ENCODE measurements at places on chromosomes 7 and 10.

GRCh38 chr7:7821517-7821916 lies 103.1 kb upstream of the RPA3 start:
- no peak for DNase-seq

GRCh38 chr10:94363251-94363565 lies 469 bp upstream of the NOC3L start:
- DNase-seq = no peak

GRCh38 chr7:28020302-28020940 lies 160.2 kb downstream of the JAZF1 start:
- DNase-seq = peak; percentile 44

- no peak for DNase-seq
Observed at GRCh38 chr10:43640603-43641002, 8.1 kb downstream of the ZNF32 start.

GRCh38 chr7:88204525-88205110 lies 15.2 kb downstream of the SRI start:
- DNase-seq = no peak

DNA sequence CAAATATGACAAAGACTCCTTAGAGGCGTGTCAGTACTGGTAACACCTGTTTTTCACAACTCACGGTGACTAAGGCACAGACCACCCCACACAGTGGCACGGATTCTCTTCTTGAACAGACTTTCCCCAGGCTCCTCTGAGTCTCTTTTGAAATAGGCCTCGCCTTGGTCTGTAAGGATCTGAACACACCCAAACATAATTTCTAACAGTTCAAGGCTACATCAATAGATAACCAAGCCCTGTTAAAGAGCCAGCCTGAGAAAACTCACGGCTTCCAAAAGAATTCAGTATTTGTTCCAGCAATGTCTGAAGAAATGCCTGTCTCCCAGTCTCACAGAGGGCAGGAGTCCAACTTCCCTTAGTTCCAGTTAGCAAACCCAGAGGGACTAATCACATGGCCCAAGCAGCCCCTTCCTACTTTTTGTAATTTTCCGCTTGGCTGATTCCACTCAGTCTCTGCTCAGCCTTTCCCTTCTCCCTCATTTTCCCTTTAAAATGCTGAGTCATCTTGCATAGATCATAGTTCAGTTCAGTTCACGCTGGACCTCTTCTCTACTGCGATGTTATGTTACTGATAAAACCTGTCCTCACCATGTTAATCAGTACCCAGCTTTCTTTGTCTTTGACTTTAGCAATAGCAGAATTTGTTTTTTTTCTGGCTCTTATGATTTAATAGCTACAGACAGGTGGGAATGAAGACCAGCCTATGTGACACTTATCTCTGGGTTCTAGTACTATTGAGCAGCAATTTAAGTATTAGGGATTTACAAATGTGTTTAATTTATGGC lies 22.6 kb upstream of the AKR1C3 start:
- no peak for DNase-seq

DNA sequence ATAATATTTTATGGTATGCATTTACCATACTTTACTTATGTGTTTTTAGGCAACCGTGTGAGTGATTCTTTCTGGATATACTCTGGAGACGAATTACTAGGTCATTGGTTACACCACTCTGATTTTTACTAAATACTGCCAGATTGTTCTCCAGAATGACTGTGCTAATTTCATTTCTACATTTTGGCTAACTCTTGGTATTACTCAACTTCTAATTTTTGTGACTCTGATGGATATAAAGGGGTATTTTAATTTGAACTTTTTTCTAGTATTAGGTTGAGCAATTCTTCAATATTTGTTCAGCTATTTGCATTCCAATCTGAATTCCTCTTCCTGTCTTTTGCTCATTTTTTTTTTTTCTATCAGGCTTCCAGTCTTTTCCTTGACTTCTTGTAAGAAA lies 223.6 kb downstream of the MDFIC start:
- DNase-seq = no peak

GRCh38 chr10:114516356-114516755 lies 112.1 kb upstream of the AFAP1L2 start:
- no peak for DNase-seq

DNA sequence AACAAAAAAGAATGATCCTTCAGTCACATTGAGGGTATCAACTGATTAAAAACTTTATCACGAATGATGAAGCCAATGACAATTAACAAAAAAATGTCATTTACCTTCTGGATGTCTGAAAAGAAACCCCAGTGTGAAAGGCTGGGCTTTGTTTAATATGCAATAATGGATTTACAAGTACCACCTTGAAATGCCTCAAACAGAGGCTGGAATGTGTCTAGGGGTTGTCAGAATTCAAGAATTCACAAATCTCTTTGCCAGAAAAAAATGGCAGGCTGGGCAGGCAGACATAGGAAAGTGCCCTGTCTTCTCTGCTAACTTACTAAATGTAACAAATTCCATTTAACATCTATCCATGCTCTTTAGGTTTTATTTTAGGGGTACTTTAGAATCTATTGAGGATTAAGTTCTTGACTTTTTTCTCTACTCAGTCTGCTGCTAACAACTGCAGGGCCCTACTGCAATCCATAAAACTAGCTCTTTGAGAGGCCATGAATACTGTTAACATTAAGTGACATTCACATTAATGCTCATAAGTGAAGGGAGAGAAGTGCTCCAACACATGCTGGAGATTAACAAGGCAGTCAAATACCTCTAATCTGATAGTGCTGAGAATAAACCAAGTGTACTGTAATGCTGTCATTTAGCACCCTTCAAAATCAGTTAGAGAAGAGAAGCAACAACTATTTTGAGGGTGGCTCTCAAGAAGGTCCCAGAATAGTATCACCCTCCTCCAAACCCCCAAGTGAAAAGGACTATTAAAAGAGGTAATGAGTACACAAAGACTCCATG lies 43.1 kb upstream of the KCNIP2 start:
- no peak for DNase-seq

- no peak for DNase-seq
Observed at GRCh38 chr7:132560105-132560504, 16.2 kb downstream of the PLXNA4 start.

Data from CD4-positive, alpha-beta memory T cell (primary cell).